ENCODE measurements at places on chromosomes 7 and 10.

DNA sequence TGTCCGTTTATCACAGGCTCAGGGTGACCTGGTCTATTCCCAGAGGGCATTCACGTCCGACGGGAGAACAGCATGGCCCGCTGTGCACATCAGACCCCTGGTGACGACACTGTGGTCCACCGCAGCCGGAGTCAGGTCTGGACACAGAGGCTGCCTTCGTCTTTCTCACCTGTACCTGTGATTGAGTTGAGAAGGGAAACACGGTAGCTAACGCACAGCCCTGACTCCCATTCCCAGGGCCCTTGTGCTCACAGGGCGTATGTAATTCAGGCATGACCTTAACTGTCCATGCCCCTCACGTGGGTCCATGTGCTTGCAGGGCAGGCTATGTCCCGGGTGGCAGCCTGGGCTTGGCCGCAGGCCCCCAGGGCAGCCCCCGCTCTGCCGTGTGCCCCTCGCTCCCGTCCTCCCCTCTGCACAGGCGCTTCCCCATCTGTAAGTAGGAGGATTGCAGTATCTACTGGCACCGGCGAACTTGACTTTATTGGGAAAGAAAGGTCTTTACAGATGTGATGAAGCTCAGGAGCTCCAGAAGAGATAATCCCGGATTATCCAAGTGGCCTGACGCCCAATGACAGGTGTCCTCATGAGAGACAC is 221.3 kb upstream of the TCERG1L start:
- no peak for DNase-seq

DNA sequence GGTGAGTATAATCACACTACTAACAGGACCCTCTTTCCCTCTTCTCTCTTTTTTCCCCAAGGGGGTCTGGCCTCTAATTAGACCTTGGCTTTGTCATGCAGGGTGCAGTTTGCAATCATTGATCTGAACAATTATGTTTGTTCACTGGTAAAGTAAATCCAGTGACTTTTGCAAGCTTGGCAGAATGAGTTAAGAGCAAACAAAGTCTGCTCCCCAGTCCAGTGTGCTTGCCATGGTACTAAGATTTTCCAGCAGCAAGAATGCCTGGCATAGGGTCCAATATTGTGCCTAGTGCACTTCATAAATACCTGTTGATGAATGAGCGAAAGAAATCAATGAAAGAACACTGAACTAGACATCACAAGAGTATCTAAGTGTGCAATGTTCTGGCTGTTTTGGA is 43.9 kb downstream of the PLXDC2 start:
- DNase-seq, result no peak

DNA sequence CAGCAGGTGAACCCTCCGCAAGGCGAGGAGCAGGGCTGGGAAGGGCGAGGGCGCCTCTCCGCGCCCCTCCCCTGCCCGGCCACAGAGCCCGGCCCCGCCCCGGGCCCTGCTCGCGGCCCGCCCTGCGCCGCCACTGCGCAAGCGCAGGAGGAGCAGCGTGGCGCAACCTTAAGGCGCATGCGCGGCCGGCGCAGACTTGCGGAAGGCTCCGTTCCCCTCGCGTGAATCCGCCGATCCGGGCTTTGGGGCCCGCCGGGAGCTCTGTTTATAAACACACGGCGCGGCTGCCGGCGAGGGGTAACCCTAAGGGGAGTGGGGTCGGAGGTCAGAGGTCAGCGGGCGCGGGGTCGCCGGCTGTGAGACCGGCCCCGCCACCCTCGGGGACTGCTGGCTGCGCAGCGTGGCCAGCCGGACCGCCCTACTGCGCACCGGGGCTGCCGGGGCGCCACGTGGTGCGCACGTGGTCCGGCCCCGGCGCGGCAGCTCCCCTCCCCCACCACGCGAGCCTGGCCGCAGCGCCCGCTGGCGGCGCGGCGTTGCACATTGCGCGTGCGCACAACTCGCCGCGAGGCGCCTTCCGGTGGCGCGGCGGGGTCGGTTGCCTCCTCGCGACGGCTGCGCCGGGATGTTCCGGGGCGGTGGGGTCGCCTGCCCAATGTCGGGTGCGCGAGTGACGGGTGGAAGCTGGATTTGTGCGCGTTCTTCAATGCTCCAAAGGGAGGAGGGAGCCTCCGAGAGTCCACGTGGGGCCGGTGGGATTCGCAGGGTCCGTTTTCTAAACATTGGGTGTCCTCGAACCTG is 40.2 kb upstream of the FOXK1 start:
- DNase-seq, result peak; percentile 91

DNA sequence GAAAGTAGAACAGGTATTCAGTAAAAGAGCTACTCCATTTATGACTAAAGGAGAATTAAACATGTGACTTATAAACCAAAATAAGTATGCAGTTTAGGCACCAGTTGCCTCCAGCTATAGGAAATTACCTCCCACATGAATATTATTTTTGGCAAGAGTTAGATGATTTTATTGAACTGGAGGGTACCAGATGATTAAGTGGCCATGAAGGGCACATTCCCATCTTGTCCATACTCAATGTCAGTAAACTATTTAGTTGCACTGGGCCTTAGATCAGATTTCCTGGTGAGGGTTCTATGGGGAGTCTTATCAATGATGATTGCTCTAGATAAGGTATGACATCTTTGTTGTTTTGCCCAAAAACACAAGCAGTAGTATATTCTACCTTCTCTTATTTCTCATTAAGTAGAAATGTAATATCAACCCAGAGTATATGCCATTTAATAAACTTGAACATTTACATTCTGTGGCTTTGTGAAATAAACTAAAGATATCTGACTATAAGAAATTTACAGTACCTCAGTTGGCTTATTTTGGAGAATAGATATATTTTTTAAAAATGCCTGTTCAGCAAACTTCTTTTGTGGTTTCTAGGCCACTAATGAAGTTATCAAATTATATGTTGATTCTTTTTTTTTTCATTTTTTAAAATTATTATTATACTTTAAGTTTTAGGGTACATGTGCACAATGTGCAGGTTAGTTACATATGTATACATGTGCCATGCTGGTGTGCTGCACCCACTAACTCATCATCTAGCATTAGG is 145.3 kb downstream of the SEMA3A start:
- DNase-seq, result no peak

DNA sequence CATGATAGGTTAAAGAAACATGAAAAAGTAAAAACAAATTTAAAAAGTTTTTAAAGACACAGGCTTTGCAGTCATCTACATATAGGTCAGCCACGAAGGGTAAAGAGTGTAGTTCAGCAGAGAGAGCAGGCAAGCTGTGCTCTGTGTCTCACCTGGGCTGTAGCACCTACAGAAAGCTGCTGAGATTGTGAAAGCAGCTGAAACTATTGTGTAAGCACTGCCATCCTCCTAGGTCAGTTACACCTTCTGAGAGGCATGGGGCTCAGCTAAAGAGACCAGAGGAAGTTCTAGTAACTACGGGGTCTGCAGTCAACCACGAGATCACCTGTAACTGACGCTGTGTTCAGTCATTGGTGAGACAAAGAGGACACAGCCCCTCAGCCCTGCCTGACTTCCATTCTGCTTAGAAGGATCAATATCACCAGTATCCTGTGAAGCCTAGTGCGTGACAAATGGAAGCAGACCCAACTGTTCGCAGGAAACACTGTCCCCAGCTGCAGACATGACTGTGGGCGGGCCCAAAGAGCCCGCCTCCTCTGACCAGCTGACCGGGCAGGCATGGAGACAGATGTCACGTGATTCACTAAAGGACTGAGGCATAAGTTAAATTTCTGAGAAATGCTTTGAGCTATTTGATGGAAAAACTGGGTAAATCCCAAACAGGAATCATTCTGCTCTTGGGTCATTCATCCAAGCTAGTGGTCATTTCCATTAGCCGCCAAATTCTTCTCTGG is 87.9 kb downstream of the EBF3 start:
- DNase-seq, result no peak

GRCh38 chr7:139777133-139777891 is 486 bp downstream of the HIPK2 start:
- peak; percentile 35 for DNase-seq

DNA sequence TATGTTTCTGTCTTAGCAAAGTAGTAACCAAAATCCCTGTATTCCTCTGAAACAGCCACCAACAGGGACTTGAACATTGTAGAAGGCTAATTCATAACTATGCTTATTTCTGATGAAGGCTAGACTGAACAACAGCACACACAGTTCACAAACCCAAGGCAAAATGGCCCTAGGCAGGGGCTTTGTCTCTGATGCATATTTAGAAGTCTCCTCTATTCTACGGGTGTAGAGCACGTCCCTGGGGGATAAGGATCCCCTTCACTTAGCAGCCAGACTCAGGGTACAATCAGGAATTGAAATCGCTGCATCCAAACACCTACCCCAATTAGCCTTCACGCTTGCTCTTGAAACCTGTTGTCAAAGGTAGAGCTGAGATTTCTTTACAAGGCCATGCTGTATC is 45.5 kb downstream of the FGFR2 start:
- no peak for DNase-seq

DNA sequence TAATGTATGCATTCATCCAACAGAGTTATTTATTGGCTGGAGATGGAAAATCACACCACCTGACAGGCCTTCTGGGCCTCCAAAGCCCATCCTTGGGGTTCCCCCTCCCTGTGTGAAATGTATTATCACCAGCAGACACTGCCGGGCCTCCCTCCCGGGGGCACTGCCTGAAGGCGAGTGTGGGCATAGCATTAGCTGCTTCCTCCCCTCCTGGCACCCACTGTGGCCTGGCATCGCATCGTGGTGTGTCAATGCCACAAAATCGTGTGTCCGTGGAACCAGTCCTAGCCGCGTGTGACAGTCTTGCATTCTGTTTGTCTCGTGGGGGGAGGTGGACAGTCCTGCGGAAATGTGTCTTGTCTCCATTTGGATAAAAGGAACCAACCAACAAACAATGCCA is 15.3 kb downstream of the TACR2 start:
- DNase-seq, result no peak

DNA sequence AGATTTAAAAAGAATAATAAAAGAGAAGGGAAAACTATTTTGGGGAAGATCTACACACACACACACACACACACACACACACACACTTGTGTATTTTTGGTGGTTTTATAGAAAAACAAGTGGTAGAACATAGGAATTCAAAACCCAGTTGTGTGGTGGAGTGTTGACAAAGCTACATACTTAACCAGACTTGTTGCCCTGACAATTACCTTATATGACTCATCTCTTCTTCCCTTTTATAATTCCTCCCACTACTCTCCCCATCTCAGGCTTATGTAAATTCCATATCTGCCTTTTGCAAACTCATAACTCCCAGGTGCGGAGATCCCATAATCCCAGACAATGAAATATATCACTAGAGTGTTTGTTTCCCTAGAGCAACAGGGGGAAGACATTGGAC is 873.7 kb downstream of the NXPH1 start:
- no peak for DNase-seq

- DNase-seq, result no peak
Observed at GRCh38 chr7:151700586-151701165, 176.2 kb downstream of the PRKAG2 start.

DNA sequence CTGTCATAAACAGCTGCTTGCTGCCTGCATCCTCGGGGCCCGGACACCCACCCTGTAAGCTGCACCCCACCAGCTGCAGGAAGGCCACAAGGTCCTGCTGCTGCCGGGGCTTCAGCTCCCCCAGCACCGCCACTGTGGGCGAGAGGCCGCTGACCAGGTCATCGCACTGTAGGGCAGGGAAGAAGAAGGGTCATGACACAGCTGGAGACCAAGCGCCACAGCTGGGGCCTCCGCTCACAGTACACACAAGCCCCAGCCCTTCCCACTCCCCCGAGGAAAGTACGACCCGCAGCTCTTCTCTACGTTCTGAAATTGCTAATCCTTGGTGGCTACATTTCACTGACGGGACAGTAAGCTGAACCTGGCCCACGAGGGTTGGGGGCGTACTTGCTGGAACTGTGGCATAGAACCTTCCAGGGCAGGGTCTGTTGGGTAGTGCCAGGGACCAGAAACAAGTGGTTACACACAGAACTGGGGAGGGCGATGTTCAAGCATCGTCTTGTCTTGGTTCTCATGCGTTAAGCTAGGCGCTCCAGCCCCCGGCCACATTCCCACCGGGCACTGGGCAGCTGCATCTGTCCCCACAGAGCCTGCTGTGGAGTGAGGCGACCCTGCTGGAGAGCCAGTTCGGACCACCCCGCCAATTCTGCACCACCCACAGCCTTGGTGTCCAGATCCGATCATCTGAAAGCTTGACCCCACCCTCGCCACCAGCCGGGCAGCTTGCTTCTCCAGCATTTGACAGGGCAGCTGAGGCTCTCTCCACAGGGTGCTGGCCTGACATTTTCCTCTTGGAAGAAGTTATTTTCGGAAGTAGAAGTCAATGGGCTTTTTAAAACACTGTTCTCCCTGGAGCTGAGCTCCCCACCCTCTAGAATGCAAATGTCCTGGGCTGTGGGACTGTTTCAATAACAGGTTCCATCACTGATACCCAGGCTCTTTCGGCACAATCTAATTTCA is 50.8 kb downstream of the GSDME start:
- no peak for DNase-seq

GRCh38 chr7:41298409-41298808 is 404.5 kb downstream of the INHBA start:
- no peak for DNase-seq

DNA sequence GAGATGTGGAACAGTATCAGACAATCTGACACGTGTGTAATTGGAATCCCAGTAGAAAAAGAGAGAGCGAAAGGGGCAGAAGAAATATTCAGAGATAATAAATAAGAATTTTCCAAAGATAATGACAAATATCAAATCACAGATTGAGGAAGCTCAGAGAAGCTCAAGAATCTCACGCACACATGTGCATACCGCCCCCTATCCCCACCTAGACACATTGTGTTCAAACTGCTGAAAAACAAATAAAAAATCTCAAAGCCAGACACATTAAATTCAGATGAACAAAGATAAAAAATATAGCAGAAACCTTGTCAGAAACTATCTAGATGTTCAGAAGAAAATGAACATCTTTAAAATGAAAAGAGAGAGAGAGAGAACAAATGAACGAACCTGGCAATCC is 17.2 kb downstream of the SFR1 start:
- no peak for DNase-seq

All from effector CD4-positive, alpha-beta T cell (primary cell).